ELR (cell line): ENCODE measurements at places on chromosomes 4 and X.
A peak's percentile ranks its signal among the peaks of the same experiment; 100 is the strongest.

DNA sequence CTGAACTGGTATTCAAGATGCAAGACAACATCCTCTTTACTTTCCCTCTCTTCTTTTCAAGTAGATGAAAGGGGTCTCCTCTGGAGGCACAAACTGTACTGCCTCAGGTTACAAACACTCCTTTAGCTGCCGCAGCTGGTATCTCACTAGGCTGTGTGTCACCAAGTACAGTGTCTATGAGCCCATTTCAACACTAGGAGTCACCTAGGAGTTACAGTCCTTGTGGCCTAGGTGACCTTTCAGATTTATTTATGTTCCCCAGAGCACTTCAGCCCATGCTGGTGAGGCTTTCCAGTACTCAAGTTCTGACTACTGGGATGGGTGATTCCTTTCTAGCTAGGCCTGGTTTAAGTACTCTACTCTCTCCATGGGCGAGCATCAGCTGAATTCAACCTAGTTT, 32.4 kb upstream of the TMLHE start:
- DNase-seq: no peak

GRCh38 chrX:101744085-101744484, 84.4 kb upstream of the ARMCX2 start:
- no peak for DNase-seq

DNA sequence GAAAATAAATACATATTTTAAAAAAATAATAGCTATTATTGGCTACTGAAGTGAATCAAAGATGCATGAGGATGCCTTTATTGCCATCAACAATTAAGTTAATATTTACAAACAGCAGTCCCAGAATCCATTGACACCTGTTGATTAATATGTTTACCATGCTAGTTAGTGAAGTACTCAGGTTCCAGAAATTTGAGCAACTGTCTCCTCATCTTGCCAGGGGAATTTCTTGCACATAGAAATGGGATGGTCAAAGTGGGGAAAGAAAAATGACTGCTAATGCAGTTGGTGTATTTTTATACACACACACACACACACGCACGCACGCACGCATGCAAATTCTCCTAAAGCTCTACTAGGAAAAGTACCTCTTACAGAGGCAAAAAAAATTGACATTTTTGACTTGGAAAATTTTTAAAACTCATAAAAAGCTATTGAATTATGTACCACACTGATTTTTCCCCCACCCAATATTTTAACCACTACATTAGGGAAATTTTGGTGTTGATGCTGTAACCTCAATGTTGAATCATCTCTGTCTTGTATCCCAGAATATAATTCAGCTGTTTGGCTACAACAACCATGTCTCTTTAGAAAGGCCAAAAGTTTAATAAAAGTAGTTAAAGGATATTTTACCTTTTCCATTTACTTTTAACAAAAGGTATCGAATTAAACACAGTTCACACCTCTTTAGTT, 105.3 kb upstream of the TMEM150C start:
- DNase-seq: no peak

- no peak for DNase-seq
These were observed 2.9 kb downstream of the LRPAP1 start for GRCh38 chr4:3529363-3529762.

GRCh38 chr4:140157341-140157740, 3.4 kb upstream of the MAML3 start:
- no peak for DNase-seq

- peak; percentile 43 for DNase-seq
These were observed 549.0 kb upstream of the MAGEB2 start for GRCh38 chrX:29666366-29666765.

DNA sequence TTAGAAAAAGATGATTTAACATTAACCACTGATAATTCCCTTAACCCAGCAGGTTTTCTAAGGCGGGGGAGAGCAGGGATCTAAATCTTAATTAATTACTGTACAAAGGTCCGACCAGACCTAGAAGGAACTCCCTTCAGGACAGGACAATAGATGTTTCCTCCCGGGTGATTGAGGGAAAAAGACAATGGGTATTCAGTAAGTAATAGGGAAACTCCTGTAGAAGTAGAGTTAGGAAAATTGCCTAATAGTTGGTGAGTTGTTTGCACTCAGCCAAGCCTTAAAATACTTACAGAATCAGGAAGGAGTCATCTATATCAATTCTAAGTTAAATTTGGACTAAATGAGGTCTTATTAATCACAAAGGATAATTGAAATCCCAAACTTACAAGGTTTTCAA, 5.8 kb upstream of the SRD5A3 start:
- no peak for DNase-seq

DNA sequence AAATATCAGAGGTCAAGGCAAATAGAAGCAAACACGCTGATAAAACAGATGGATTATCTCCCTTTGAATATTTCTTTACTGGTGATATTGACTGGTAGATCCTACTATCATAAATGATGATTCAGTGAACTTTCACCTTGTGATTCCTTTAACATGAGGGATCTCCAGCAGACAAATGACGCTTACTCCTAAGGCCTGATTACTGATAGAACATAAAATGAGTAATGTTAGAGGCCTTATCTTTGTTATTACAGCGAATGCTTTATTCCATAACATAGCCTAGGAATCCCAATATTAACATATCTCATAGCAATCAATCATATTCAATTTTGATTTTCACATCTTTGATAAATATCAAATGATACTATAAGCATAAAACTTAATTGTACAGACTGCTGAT, 152.3 kb downstream of the SLC10A7 start:
- peak; percentile 62 for DNase-seq

DNA sequence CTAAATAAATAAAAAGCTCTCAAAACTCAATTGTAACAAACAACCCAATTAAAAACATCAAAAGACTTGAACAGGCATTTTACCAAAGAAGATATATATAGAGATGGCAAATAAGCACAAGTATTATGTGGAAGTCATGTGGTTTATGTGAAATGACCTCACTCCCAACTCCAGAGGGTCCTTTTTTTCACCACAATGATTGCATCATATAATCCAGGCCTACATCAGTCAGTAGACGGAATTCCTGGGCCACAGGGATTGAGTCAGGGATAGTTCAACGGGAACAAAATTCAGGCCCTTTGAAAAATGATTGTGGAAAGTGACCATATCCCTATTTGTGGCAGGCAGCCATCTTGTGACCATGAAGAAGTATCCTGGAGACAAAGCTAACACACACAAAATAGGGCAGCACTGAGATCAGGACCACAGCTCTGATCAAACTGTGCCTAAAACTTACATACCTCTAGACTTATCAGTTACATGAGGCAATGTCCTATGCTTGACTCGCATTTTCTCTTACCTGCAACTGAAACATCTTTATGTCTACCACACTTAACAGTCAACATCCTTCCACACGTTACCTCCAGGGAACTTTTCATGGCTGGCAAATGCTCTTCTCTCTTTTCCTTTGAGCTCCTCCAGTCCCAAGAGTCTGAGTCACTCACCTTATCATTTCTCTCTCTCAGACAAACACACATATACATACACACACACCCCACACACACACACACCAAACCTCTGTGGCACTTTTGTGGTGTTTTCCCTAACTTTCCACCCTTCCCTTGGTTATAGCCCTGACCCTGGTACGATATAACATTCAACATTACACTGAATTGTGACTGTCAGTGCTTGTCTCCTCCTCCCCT, 113.5 kb downstream of the PHF8 start:
- peak; percentile 58 for DNase-seq

DNA sequence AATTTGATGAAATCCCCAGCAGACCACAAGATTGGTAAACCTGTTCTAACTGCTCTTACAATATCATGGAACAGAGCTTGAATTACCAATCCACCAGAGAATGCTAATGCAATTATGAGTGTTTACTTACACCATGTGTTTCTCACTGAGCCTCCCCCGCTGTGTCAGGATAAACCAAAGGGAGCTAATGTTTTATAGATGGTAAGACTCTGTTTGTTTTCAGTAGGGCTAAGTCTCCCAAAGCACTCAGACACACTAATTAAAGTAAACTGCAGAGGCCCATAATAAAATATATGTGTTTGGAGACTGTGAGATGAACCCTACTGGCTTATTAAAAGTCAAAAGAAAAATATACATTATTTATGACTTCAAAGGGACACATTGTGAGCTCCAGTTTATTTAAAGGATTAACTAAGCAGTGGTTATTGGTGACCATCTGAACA, 261.7 kb upstream of the FAM241A start:
- DNase-seq: peak; percentile 19

DNA sequence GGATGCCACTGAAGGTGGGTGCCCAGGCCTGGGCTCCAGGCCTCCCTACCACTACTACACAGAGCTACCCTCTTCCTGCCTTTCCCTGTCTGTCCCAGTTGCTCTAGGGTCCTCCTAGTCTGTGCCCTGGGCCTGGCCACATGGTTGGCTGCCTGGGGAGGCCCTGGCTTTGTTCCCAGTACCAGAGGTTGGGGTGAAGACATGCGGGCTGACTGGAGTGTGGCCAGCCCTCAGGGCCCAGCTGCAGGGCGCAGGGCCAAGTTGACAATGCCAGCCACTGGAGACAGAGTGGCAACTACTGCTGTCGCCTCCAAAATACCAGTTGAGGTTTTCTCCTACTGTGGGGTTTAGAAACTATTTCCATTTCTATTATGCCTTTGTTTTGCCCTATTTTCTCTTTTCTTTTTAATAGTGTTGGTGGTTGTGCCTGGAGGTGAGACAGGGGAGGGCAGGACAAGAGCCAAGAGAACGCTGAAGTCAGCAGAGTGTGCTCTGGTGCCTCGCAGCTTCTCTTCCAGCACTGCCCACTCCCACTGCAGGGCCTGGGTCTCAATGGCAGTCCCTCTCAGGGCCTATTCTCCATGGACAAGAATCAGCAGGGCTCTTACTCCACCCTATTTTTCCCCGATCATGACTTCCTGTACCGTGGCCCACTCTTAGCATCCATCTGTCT, 32.2 kb upstream of the XPNPEP2 start:
- DNase-seq: no peak

DNA sequence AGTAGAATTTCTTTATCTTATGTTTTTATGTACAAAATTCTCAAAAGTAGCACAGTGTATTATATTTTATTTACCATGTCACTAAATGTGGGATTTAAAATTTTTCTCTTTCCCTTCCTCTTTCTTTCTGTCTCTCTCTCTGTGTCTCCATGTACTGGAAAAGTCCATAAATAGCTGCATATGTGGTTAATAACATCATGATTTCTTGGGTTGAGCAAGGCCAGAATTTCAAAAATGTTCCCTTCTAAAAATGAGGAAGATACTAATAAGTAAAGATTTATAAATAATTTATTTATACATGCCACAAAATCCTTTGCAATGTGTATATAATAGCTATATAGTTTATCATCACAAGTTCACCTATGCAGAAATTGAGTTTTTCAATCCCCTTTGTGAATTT, 29.1 kb upstream of the DKK2 start:
- no peak for DNase-seq

DNA sequence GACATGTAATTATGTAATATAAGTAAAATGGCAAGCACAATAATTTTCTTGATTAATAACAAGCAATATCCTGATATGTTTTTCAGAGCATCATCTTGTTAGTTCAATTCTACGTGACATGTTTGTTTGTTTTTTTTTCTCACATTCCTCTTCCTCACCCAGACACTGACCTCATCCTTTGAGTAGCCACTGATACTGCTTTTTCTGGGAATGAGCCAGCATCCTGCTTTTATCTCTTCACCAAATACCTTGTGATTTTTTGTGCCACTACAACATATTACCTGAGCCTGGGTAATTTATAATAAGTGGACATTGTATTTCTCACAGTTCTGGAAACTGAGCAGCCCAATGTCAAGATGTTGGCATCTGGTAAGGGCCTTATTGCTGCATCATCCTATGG, 484.0 kb downstream of the NAF1 start:
- DNase-seq: peak; percentile 41

DNA sequence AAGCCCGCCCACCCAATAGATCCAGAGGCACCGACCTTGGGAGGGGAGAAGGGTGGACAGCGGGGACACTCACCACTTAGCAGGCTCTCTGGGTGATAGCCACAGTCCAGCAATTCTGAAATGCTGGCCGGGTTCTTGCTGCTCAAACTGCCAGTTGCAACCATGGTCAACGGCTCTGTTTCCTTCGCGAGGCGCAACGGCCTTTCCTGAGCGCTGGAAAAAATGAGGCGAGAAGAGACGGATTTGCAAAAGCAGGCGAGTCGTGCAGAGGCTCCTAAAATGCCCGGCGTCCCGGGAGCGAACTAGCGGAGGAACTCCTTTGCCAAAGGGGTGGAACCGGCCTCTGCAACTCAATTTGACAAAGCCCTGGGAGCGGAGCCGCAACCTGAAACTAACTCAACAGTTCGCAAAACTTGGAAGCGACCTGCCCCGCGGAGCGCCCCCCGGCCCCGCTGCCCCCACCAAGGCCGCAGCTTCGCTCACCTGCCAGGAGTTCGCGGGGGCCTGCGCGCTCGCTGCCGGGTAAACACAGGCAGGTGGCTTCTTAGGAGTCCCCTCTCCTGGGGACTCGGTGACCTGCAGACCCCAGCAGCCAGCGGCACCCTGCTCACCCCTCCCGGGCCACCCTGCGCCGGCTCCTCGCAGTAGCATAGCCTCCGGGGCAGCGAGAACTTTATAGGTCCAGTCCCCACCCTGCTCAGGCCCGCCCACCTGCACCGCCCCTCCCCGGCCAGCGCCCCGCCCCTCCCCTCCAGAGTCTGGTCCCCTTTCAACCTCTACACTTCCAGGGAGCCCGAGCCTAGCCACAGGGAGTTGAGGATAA, at the start of gene DDIT4L:
TSS of gene DDIT4L (minus strand) at position 649 of the 823 bp plus-strand sequence. CDS start at position 164, 485 bp downstream.
- peak; percentile 49 for DNase-seq

GRCh38 chr4:73251384-73251783, 7.2 kb downstream of the ANKRD17 start:
- DNase-seq: peak; percentile 12

GRCh38 chr4:140092094-140092851, 61.7 kb downstream of the MAML3 start:
- peak; percentile 40 for DNase-seq

- DNase-seq: peak; percentile 93
These were observed 16.9 kb downstream of the SH3RF1 start for GRCh38 chr4:169253904-169254303.

GRCh38 chrX:130174045-130174704, 2.4 kb downstream of the RAB33A start:
- DNase-seq: peak; percentile 73

DNA sequence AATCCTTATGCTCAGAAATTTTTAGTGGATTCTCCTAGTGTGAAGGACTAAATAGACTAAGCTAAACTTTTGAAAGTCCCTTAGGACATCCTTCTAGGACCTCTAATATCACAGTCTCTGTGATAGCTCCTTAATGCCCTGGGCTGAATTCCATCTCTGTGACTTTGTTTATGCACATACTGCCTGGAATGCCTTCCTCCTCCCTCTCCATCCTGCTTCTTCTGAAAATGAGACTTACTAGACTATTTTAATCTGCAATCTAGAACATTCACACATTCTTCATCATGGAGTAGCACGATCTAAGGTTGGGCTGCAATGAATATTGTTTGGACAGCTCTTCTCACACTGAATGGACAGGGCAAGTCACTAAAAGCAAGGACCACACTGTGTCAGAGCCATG, 65.0 kb upstream of the MSX1 start:
- no peak for DNase-seq

DNA sequence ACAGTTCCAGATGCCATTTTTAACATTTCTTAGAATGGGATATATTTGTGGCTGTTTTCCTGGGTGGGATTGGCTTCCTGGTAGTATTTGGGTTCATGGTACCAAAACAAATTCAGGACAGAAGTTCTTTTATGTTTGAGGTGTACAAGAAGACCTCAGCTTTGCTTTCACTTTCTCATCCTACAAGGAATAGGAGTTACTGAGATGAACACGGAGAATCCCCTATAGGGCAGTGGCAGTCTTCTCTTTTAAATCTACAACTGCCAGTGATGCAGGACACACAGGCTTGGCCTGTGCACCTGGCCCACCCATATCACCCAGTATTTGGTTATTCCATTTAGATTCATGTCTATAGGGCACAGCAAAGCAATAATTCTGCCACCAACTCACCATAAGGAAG, 35.2 kb downstream of the SLC10A7 start:
- no peak for DNase-seq

GRCh38 chr4:22900876-22901275, 208.1 kb downstream of the GBA3 start:
- DNase-seq: no peak
